IPS-NIHi11 (cell line): ENCODE measurements at places on chromosomes 16 and 17.
A peak's percentile ranks its signal among the peaks of the same experiment; 100 is the strongest.

DNA sequence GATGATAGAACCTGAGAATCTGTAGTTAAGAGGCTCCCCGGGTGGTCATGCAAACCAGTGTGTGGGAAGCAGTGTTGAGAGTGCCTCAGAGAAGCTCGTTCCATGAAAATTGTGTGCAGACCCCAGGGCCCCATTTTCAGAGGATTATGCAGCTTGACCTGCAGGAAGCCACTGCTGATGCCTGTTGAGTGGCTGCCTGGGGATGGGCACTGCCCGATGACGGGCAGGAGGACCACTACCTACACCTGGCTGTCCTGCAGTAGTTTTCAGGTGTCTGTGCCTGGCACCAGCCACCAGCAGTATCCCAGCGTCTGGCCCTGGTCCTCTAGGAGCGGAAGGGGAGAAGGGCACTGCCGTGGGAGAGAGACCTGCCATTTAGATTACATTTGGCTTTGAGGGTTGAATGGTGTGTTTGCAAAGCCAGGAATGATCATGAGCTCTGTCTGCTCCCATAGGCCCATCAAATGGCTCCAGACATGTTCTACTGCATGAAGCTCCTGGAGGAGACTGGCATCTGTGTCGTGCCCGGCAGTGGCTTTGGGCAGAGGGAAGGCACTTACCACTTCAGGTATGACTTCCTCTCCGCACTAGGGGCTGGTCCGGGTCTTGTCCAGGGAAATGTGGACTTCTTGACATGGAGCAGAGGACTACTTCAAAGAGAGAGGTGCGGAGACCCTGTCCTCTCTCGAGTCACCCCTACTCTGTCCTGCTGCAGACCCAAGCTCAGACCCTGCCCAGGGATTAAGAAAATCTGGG is 42.5 kb downstream of the GPT2 start:
- no peak for DNase-seq

GRCh38 chr16:79996321-79996720 is 395.8 kb upstream of the MAF start:
- no peak for DNase-seq

- no peak for DNase-seq
Measured at GRCh38 chr17:49518346-49519078, 23.4 kb downstream of the NGFR start.

- DNase-seq: no peak
Measured at GRCh38 chr16:88466175-88466862, 13.2 kb downstream of the ZFPM1 start.

- peak; percentile 81 for DNase-seq
Measured at GRCh38 chr16:89009343-89010209, 32.6 kb upstream of the CBFA2T3 start.

GRCh38 chr16:85662482-85662812 is 26.3 kb downstream of the GINS2 start:
- DNase-seq: no peak

DNA sequence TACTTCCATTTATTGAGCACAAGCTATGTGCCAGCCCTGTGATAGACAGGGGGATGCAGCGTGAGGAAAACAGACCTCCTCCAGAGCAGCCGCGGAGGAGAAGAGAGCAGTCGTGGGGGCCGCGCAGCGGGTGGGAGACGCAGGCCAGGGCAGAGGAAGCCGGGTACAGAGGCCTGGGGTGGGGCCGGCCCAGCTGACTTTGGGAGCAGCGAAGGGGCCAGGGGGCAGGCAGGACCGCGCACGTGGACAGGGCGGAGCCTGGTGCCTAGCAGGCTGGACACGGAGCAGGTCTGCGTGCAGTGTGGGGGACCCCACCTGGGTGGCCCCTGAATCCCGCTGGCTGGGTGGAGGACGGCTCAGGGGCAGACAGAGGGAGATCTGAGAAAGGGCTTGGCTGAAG is 46.2 kb downstream of the ZFPM1 start:
- DNase-seq: no peak

GRCh38 chr17:66517336-66518009 is 215.1 kb downstream of the PRKCA start:
- DNase-seq: no peak

DNA sequence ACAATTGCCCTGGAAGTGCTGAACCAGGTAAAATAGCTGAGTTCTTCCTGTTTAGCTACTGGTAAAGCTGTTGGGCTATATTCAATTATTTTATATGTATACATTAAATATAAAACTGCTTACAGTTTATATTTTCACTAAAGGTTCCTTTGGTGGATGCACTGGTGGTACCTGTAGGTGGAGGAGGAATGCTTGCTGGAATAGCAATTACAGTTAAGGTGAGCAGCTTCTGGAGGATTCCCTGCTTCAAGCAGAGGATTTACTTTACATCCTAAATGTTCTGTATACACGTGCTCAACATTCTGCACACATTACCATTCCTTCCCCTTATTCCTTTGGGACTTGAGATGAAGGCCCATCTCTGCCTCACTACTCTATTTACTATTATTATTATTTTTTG is 14.9 kb downstream of the TSR1 start:
- no peak for DNase-seq

GRCh38 chr17:72053449-72053848 is 67.4 kb upstream of the SOX9 start:
- peak; percentile 35 for DNase-seq

DNA sequence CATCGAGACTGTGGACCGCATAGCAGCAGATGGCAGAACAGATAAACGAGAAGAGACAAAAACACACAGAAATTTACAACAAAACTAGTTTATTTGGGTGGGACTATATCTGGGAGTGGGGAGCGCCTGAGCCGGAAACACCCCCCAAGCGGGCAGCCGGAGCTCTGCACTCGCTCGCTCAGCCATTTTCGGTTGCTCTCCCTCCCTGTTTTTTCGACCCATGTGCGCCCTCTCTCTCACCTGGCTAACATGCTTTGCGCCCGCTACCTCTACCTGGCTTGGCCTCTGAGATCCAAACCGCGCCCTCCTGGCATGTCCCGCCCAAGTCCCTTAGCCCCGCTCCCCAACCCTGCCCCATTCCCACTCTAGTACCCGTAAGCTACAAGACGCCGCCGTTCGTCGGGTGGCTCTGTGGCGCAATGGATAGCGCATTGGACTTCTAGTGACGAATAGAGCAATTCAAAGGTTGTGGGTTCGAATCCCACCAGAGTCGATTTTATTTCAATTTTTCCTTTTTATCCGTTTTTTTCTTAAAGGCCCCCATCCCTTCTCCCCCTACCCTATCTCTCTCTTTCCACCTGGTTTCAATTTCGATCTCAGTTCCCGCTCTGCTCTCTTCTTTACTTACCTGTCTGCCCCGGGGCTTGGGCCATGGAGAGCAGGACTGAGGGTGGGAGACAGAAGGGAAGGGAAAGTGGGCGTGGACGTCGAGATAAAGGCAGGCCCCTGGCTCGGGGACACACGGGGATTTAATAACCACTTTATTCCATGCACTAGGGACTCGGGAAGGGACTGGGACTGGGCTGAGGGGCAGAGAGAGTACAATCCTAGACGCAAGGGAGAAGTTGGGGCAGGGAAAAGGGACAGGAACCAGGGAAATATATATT is 2.4 kb upstream of the ALOXE3 start:
- DNase-seq: peak; percentile 64

DNA sequence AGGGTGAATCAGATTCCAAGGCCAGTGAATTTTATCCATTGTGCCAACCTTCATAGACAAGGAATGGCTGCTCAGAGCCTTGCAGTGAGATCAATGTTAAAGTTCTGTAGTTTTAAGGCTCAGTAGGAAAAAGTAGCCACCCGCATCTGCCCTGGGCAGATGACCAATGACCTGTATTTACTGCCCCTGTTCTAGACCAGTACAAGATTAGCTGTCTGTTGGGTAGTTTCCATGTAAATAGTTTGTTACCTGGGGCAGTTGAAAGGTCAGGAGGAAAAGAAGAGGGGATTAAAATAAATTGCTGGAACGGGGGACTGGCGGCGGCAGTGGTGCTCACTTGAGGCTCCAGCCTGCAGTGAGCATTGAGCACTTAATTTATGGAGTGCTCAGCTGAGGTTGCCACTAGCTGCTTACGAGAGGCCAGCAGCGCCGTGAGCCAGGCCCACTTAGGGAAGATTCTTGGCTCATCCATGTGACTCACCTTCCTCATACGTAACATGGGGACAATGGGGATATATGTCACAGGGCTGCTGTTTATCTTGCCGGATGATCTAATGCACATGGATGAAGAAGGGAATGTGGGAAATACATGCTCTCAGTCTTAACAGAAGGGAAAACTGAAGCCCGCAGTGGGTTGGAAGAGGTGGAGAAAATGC is 10.7 kb upstream of the NOS2 start:
- no peak for DNase-seq

- DNase-seq: no peak
Measured at GRCh38 chr16:23821875-23822688, 13.7 kb upstream of the PRKCB start.

DNA sequence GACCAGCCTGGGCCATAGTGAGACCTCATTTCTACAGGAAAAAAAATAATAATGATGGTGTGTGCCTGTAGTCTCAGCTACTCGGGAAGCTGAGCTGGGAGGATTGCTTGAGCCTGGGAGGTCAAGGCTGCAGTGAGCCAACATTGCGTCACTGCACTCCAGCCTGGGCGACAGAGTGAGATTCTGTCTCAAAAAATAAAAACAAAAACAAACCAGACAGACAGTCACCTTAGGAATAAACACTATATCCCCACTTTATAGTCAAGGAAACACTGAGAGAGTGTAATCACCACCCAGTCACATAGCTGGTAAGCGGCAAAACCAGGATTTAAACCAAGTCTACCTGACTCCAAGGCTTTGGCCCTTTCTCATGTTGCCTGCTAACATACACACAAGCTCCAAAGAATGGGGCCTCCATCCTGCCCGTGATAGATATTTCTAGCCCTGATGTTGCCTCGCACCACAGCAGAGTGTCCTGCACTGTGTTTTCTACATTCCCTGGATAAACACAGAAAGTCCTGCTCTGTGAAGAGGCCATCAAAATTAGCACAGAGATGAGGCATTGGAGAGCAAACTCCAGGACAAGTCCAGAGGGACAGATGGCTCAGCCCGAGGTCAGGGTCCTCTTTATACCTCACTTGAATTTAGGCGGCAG is 66.1 kb upstream of the SMURF2 start:
- DNase-seq: no peak

DNA sequence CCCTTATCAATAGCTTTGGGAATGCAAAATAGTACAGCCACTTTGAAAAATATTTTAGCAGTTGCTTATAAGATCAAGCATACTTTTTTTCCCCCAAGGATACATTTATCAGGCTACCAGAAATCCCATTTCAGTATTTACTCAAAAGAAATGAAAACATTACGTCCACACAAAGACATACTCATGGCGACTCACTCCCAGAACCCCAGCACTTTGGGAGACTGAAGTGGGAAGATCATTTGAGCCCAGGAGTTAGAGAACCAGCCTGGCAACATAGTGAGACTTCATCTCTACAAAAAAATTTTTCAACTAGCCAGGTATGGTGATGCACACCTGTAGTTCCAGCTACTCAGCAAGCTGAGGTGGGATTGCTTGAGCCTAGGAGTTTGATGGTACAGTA is 5.9 kb downstream of the SKA2 start:
- no peak for DNase-seq

DNA sequence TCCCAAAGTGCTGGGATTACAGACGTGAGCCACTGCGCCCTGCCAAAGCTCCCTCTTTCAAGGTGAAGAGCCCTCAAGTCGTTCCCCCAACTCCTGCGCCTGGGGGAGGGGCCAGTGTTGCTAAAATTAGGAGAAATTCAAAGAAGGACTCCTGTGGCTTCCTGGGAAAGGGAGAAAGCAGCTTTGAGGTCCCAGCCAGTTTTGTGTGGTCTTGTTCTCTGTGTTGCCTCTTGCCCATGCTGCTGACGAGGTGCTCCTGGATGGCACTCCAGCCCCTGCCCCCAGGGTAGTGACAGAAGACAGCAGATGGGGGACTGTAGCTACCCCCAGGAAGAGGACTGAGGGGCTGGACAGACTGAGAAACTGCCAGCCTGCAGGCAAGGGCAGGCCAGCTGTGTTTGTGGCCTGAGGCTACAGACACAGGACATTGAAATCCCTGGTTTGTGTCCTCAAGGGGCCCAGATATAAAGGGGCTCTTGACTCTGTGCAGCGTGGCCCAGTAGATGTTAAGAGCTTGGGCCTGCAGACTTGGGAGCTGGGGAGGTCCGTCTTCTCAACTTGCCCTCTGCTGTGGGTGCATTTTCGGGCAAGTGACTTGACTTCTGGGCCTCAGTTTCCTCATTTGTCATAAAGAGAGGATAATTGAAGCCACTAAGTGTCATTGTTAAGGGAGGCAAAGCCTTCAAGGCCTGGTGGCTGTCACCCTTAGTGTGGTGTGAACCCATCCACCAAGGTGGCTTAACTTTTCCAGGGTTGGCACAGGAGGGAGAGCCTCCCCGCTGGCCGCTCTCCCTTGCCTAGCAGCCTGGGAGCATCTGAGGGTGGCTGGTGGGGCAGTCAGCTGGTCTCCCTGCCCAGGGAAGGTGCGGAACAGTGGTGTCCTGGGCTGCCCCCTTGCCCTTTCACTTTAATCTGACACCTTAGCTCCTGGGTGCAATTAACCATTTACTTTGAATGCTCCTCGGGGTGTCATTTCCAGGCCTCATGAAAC is 4.1 kb downstream of the UBALD2 start:
- DNase-seq: no peak

GRCh38 chr17:45677770-45678169 is 106.3 kb upstream of the CRHR1 start:
- DNase-seq: no peak

GRCh38 chr17:72258711-72259110 is 137.9 kb downstream of the SOX9 start:
- DNase-seq: no peak

DNA sequence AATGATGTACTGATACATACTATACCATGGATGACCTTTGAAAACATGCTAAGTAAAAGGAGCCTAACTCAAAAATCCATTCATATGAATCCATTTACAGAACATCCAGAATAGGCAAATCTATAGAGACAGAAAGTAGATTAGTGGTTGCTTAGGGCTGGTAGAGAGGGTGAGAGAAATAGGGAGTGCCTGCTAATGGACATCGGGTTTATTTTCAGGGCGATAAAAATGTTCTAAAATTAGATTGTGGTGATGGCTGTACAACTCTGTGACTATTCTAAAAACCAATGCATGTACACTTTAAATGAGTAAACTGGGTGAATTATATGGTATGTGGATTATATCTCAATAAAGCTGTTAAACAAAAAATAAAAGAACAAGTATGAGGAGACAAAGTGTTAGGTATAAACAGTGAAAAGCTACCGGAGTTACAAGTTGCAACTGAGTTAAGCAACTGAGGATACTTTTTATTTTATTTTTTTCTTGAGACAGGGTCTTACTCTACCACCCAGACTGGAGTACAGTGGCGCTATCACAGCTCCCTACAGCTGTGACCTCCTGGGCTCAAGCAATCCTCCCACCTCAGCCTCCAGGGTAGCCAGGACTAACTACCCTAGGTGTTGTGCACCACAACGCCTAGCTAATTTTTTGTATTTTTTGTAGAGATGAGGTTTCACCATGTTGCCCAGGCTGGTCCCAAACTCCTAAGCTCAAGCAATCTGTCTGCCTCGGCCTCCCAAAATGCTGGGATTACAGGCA is 75.5 kb upstream of the CORO6 start:
- no peak for DNase-seq

DNA sequence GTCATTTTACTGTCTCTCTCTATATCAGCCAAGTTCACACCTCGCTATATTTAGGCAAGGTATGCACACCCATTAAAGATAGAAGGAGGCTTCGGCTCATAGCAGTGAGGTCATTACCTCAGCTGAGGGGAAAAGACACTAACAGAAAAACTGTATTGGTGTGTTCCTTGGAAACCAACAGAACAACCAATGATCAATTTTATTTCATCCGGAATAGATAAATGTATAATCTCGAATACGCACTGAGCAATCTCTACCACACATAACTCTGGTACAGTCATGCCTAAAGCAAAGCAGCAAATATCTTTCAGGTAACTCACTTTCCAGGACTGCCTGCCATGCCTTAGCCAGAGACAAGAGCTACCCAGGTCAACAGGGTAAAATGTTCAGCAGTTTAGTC is 109.9 kb upstream of the CORO6 start:
- no peak for DNase-seq
